ENCODE measurements at places on chromosomes 7 and 10. TPM values are rescaled to one million over a fixed set of nuclear protein-coding genes. Genes with fewer than 3 reads are reported as not detected.

NEUROG3 gene
- not detected for total RNA-seq

GPR22 gene
- not detected for total RNA-seq

SKIDA1 gene
- 0.66 TPM for total RNA-seq

ACTL6B gene
- total RNA-seq = not detected

NUTM2D gene
- total RNA-seq = 1.6 TPM

COL26A1 gene
- total RNA-seq = 0.12 TPM

OR13A1 gene
- total RNA-seq = not detected

FERD3L gene
- not detected for total RNA-seq

MBL2 gene
- not detected for total RNA-seq

PLPP4 gene
- 0.25 TPM for total RNA-seq

PDGFA gene
- 163 TPM for total RNA-seq

Measured in aortic smooth muscle cell (primary cell).